ENCODE measurements at places on chromosomes 1 and 21.

GRCh38 chr1:40734882-40735628 lies 43.6 kb downstream of the NFYC start:
- DNase-seq: no peak

DNA sequence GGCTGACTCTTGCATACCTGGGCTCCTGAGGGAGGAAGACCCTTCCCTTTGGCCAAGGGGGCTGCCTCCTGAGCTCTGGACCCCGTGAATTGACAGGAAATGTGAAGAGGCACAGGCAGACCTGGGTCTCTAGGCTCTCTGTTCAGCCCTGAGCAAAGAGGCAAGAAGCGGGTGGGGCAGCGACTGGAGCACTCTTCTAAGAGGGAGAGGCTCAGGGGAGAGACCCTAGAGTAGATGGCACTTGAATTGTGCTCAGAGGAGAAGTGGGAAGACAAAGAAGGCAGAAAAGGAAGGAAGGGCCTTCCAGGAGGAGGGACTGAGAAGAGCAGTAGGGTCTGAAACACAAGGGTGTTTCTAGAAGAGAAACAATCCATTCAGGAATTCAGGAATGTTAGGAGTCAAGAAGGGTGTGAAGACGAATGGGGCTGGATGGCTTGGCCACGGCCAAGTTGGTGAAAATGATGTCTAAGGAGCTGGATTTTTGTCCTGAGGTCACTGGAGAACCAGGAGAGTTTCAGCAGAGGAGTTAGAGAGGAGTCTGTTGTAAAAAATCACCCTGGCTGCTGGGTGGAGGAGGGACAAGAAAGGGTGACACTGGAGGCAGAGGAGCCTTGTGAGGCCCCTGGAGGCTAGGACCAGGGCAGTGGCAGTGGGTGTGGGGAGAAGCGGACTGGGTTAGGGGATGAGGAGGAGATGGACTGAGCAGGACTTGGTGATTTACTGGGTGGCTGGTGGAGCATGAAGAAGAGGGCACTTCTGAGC lies 5.3 kb downstream of the TIE1 start:
- no peak for DNase-seq

- DNase-seq: no peak
Observed at GRCh38 chr1:51349862-51350261, 19.5 kb upstream of the TTC39A start.

GRCh38 chr1:19623523-19623922 lies 20.6 kb upstream of the NBL1 start:
- DNase-seq: no peak

DNA sequence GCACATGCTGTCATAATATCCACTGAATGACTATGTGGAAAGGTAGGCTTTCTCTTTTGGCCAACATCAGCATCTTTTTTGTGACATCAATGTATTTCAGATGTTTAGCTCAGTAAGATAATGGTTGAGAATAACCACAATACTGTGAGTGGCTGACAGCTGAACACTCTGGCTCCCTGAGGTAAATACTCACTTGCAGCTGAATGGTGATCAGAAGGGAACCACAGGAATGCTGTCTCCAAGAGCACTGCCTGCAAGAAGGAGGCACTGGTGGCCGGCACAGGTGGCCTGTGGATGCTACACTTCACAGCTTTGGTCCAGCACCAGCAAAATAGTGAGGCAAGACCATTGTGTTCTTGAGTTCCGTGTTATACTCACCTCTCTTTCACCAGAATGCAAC lies 118.7 kb upstream of the PPM1J start:
- DNase-seq: no peak

- DNase-seq: no peak
Observed at GRCh38 chr1:226545836-226546596, 2.5 kb upstream of the STUM start.

DNA sequence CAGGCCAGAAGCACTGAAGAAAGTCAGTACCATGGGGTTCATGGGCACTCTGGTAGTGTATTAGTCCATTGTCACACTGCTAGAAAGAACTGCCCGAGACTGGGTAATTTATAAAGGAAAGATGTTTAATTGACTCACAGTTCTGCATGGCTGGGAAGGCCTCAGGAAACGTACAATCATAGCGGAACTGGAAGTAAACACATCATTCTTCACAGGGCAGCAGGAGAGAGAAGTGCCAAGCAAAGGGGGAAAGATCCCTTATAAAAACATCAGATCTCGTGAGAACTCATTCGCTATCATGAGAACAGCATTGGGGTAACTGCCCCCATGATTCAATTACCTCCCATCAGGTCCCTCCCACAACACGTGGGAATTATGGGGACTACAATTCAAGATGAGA lies 20.2 kb upstream of the ROR1 start:
- no peak for DNase-seq

GRCh38 chr1:24641646-24642151 lies 1.4 kb upstream of the SRRM1 start:
- DNase-seq: peak; percentile 40

DNA sequence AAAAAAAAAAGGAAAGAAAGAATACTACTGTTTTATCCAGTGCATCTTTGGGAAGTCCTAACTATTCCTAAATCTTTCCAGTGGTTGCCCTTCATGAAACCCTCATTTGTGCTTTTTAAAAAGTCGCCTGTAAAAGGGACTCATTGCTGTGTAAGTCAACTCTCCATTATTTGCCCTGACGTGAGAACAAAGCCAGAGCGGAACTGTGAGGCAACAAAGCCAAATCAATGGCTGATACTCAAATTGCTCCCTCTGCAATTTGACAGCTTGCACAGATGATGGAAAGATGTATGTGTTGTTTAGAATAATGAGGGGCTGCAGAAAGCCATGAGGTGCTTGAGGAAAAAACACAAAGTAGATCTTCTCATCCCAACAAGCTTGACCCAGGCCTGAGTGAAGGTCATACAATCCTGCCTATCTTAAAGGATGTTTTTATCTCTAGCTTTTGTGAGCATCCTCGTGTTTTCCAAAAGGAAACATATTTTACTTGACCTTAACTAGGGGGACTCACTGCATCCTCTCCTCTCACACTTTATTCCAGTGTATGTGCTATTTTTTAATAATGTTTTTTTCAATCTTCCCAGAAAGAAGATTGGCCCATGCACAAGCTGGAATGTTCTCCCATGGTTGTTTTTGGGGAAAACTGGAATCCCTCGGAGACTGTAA lies 33.4 kb downstream of the SMYD2 start:
- DNase-seq: no peak

DNA sequence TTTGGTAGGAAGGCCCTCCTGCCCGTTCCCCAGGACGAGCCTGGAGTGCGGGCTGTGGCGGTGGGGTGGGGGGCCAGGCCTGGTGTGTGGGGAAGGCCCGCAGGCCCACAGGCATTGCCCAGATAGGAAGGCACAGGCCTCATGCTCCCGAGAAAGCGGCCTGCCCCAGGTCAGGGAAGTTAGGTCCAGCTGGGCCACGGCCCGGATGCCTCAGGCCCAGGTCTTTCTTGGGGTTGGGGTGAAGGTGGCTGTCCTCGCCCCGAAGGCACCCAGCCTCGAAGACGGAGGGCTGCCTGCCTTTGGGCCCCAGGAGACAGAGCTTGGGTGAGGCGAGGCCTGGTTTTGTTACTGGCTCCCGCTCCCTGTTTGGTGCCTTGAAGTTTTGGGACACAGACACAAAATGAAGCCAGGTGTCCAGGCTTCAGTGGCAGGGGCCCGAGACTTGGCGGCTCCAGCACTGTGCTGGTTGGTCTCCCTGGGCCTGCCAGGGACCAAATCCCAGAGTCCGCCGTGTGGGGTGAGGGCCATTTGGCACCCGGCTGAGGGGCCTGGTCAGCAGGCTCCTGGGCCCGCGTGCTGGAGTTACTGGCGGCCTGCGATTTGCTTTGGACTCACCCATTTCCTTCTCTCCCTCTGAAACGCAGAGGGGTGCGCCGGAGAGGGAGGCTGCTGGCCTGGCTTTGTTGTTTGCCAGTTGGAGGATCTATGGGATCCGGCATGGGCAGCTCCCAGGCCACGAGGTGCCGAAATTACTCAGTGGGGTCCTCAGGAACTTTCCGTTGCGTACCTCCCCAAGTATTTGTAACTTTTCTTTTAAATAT lies 2.0 kb downstream of the SKI start:
- no peak for DNase-seq

DNA sequence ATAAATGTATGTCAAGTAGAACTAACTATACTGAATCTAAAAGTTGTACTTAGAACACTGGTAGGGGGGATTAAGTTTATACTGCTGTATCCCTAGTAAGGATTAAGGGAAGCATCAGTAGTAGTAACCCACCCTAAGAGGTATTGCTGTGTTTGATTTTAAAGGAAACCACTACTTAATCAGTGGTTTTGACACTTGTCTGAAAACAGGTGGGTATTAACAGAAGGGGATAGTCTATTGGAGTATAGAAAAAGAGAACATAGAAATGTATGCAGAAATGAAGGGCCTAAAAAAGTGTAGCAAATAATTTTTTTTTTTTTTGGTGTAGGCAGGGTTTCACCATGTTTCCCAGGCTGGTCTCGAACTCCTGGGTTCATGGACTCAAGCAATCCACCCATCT lies 2.2 kb downstream of the MIGA1 start:
- DNase-seq: no peak

DNA sequence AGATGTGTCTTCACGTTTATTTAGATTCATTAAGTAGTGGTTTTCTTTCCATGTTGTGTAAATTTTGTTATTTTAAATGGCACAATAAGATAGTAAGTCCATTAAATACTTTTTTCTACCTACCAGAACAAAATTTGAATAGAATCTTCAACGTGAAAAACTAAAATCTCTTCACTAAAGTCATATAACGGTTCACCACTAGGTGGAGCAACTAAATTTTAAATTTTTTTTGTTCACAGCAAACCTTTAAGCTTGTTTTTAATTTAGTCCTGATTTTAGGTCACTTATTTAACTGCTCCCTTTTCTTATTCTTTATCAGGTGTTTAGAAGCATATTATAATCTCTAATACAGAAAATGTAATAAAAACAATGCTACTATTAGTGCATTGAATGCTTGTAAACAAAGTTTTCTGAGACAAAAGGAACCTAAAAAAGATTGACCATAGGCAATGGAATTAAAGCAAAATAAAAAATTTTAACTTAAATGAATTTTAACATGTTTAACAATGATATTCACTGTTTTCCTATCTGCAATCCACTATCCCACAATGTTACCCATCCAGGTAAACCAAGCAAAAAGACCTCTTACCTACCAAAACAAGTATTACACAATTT lies 28.3 kb upstream of the PKN2 start:
- DNase-seq: no peak

- DNase-seq: no peak
Observed at GRCh38 chr1:85259912-85260274, 431 bp upstream of the C1orf52 start.

- no peak for DNase-seq
Observed at GRCh38 chr1:203464226-203464625, 11.4 kb upstream of the PRELP start.

GRCh38 chr1:45359882-45360513 lies 19.8 kb upstream of the MUTYH start:
- no peak for DNase-seq

GRCh38 chr1:24526940-24527542 lies 24.4 kb downstream of the RCAN3 start:
- DNase-seq: no peak

DNA sequence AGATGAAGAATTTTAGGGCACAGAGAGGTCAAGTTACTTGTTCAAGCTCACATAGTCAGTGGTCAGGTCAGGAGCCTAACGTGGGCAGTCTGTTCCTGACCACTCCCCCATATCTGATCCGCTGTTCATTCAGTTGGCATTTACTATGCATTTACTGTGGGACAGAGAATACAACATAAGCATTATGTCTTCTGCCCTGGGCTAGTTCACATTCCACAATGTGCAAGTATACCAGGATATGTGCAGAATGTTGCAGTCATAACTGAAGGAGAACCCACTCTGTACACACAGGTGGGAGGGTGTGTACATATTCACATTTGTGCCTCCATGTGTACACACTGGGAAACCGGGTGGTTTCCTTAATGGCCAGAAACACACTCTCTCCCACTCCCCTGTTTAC lies 309.6 kb downstream of the PRDM2 start:
- no peak for DNase-seq

GRCh38 chr1:71351438-71351837 lies 270.6 kb upstream of the ZRANB2 start:
- no peak for DNase-seq

- DNase-seq: no peak
Observed at GRCh38 chr1:76179219-76179698, 104.7 kb downstream of the ST6GALNAC3 start.

DNA sequence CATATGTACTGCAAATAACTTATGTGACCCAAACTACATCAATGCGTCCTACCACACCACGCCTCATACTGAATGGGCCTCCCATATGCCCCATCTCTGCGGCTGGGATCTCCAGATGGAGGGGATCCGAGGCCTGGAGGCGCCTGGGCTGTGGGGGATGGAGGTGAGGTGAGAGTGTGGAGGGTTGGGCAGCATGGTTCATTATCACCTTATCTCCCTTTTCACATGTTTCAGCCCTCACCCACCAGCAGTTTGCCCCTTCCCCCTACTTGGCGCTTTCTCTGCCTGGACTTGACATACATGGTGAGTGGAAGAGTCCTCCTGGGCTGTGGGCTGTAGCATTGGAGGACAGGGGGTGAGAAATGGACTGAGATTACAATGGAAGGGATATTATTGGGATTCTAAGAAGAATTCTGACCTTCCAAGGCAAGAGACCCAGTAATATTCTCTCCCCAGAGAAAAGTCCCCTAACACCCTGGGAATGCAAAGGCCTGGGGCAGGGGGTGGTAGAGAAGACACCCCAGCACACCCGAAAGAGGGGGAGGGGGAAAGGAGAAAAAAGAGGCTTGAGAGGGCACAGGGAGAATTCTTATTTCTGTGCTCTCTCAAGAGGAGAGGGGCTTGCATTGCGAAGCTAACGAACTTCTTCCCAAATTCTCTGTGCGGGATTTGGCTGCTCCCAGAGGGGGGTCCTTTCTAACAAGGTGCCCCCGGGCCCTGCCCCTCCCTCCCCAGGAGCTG lies 61.4 kb downstream of the MEF2D start:
- DNase-seq: no peak

GRCh38 chr1:26161415-26162219 lies 2.7 kb downstream of the FAM110D start:
- DNase-seq: no peak

GRCh38 chr1:235702412-235702811 lies 52.8 kb upstream of the GNG4 start:
- no peak for DNase-seq

GRCh38 chr1:178942285-178943198 lies 71.7 kb upstream of the ANGPTL1 start:
- no peak for DNase-seq

DNA sequence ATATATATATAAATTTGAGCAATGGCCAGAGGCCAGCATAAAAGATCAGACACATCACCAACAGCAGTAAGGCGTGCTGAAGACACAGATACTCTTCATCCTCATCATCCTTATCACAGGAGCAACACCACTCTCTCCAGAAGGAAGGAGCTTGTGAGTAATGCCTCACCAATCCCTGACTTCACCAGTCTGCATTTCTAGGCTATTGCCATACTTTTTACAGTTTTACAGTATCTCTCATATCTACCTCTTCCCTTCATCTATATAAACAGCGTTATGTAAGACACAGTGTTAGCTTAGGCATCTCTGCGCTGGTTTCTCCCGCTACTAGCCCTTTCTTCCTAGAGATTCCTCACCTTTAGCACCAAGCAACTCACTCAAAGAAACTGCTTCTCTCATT lies 2.4 kb upstream of the ABL2 start:
- no peak for DNase-seq

- DNase-seq: no peak
Observed at GRCh38 chr1:241459186-241459802, 60.3 kb downstream of the FH start.

GRCh38 chr1:200963076-200963475 lies 60.4 kb downstream of the KIF21B start:
- no peak for DNase-seq

Measured in mesothelial cell of epicardium (in vitro differentiated cells).